Amniotic epithelial cell (primary cell): ENCODE measurements at places on chromosomes 2 and 18.

- DNase-seq: no peak
These were observed 112.3 kb upstream of the SETBP1 start for GRCh38 chr18:44568342-44568741.

DNA sequence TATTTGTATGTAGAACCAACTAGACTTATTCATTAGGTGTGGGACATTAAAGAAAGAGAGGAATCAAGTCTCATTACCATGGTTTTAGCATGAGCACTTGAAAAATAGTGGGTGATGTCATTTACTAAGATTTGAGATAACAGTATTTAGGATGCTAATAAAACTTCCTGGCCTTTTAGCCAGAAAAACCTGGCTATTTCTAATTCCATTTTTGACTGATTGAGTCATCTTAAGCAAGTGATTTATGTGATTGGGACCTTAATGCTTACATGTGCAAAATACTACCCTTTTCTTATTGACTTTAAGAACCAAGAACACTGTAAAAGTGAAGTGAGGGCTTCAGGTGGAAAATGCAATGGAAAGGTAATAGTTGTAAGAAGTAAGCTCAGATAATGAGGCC, 196.8 kb upstream of the SESTD1 start:
- DNase-seq: no peak

DNA sequence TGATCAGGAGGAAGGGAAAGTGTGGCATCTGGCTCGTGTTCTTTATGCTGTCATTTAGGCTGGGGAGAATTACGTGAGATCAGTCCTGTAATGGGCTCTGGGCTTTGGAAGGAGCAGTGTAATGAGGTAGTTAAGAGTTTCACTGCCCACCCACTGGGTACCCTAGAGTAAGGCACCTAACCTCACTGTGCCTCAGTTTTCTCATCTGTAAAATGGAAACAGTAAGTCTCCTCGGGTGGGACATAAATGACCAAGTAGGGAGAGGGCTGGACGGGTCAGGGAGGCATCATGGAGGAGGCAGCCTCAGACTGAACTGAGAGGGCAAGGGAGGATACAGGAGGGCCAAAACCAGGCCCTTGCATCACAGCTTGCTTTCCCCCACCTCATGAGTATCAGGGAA, 97.3 kb upstream of the MCFD2 start:
- no peak for DNase-seq

GRCh38 chr18:79785831-79786230, 11.9 kb upstream of the KCNG2 start:
- DNase-seq: no peak

DNA sequence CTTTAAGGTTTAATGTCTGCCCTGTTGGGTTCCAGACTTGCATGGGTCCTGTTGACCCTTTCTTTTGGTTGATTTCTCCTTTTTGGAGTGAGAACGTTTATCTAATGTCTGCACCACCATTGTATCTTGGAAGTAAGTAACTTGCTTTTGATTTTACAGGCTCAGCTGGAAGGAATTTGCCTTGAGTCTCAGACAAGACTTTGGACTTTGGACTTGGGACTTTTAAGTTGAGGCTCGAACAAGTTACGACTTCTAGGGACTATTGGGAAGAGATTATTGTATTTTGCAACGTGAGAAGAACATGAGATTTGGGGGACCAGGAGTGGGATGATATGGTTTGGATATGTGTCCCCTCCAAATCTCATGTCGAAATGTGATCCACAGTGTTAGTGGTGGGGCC, 267.7 kb downstream of the GLI2 start:
- DNase-seq: no peak

DNA sequence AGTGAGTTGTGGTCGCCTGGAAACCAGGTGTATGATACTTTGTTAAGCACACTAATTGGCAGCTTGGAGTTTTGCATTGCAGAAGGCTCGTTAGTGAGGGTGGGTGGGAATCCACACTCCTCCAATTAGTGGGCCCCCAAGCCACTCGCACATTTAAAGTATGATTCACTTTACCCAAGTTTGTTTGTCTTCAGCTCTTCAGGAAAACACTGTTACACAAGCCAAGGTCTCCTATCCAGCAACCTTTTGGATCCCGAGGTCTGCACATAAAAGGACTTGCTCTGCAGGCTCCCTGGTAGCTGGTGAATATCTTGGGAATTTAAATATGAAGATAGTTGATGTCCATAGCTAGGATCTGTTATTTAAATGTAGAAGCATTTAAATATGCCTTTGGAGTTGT, 66.1 kb downstream of the NPAS2 start:
- DNase-seq: no peak

DNA sequence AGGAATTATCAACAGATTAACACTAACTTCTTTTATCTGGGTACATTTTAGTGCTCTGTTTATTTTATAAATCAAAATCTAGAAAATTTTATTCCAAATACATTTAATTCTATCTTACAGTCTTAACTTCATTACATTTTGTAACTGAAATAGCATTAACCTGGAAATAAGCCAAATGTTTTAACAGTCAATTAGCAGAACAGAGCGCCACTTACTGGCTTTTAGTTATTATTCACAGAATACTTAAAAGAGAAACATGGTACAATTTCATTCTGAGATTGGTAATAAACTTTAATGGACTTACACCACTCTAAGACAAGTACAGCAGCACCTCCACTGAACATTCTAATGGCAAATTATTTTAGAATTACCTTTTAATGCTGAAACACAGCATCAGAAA, 38.6 kb downstream of the SS18 start:
- no peak for DNase-seq

- DNase-seq: peak; percentile 62
These were observed 6.9 kb downstream of the CENPA start for GRCh38 chr2:26792720-26793119.

DNA sequence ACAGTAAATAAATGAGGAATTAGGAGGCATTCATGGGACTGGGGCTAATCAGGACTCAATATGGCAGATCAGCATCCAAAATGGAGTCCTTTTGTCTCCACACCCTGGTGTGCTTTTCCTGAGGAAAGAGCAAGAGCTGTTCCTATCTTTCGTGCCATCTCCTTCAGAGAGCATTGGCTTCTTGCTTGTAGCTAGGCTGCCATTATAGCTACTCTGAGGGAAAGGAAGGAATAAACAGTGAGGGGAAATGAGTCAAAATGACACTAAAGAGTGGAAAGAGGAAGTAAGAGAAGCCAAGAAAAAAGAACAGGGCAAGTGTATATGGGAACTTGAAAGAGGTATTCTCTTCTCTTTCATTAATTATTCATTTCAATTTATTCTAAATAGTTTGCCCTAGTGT, 8.4 kb upstream of the NMI start:
- no peak for DNase-seq

- no peak for DNase-seq
These were observed 901 bp downstream of the SPOPL start for GRCh38 chr2:138502255-138503086.

DNA sequence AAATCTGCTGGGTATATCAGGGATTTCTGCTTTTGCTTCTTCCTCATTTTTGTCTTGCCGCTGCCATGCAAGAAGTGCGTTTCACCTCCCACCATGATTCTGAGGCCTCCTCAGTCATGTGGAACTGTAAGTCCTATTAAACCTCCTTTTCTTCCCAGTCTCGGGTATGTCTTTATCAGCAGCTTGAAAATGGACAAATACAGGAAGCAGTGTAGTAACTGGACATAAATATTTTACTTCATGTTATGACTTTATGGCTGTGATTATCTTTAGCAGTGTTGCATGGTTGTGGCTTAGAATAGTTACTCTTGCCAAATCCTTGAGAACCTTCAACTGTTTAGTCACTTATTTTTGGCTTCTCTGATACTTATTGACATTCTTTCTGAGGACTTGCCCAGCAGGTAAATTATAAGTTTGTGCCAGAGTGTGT, 66.2 kb upstream of the DLX2 start:
- peak; percentile 82 for DNase-seq

GRCh38 chr18:3874125-3874524, 424.2 kb downstream of the TGIF1 start:
- no peak for DNase-seq

DNA sequence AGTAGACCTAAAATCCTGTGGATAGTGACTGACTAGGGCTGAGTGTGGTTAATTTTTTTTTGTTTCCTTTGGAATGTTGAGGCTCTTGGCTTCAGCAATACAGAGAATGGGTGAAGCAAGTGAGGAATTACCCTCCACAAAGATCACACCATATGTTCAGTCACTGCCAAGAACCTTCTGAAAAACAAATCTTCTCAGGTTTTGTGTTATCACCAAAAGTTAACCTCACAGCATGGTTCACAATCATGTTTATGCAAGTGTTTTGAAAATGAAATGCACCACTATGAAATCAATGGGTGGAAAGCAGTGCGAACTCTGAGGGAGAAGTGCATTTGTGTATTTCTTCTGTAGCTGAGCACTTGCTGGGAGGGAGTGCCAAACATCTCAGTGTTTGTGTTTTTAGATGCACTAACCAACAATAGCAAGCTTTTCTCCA, 44.4 kb downstream of the SPATS2L start:
- peak; percentile 78 for DNase-seq

DNA sequence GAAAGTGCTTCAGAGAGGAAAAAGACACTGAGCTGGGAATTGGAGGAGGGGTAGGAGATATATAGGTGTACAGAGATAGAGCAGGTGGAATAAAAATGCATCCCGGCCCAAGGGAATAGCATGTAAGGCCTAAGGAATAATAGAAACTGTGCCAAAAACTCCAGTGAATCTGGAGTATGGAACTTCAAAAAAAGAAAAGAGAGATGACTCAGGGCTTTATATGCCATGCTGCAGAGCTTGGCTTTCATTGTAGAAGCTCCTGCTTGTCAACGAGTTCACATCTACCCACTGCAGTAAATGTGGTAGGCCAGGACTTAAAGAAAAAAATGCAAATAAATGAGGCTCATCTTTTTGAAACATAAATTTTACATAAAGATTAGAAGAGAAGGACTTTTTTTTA, 131.8 kb downstream of the MREG start:
- no peak for DNase-seq

GRCh38 chr18:70386582-70386981, 97.7 kb downstream of the SOCS6 start:
- DNase-seq: no peak

DNA sequence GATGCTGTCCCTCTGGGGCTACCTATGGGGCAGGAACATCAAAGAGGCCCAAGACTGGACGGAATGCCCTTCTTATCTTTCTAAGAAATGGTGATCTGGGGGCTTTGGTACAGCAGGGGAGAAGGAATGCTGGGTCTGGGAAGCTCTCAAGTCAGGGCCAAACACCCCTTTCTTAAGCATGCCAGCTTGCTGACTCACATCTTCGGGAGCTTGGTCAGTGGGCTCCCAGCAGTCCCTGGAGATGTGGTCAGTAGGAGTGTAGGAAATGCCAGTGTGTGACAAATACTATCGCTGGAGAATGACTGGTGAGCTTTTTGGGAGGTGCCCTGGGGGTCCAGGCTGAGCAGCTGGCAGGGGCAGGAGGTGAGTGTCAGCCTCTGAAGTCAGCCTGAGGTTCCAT, 105.0 kb upstream of the CDC42EP3 start:
- DNase-seq: peak; percentile 94

DNA sequence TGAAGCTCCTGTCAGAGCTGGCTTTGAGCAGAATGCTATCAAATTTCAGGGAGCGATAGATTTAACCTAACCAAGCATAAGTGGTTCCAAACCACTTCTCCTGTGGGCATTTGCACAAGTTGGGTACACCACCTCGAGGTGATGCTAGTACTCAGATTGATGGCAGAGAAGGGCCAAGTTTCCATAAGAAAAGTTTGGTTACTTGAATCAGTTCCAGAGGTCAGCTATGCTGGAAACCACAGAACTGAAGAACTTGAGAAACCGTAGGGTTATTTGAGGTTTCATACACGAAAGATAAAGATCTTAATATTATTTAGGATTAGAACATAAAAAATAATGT, 238.2 kb upstream of the SOX11 start:
- no peak for DNase-seq

DNA sequence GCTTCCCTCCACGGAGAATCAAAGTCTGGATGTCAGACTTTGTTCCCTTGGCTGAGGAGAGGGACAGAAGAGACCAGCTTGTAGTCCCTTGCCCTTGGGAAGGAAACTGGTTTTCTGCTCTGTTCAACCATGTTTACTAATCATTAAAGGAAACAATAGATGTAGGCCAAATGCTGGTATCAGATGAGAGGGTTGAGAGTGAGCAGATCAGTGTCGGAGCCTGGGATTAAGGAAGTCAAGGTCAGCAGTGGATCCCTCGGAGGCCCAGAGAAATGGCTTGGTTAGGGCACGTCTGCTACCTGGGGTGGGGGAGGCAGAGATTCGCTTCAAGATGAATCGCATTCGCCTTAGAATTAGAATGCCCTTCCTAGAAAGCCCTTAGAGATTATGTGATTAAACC, 109.1 kb downstream of the MYCN start:
- DNase-seq: no peak

GRCh38 chr2:75261923-75262322, 62.6 kb upstream of the TACR1 start:
- no peak for DNase-seq

- DNase-seq: no peak
These were observed 848 bp downstream of the VRK2 start for GRCh38 chr2:58047373-58047935.

GRCh38 chr18:22422909-22423548, 5.3 kb upstream of the CTAGE1 start:
- no peak for DNase-seq

DNA sequence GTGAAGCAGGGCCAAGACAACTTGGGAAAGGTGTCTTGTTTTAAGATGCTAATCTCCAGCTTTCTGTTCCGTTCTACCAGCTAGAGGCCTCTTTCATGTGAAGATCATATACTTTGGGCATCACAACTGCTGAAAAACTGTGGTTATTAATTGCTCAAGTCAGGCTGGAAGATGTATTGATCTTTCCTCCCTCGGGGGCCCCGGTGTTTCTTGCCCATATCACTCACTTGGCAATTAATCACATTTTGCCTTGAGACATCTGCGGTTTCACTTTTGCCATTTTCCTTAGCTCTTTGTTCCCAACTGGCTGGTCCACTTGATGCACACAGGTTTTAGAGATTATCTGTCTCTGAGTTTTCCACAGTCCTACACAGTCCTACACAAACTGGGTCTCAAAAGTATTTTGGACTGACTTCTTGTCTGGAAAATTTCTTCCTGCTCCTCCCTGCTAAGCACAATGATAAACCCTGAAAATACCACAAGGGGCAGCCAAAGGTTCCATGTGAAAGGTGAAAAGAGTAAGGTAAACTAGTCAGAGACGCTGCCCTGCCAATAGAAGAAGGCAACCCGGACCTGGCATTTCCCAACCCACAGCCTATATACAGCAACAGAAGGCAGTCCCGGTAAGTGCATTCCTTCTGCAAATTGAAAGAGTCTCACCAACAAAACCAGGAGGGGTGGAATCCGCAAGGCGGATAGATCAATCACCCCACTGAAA, 181.0 kb downstream of the AFF3 start:
- no peak for DNase-seq

DNA sequence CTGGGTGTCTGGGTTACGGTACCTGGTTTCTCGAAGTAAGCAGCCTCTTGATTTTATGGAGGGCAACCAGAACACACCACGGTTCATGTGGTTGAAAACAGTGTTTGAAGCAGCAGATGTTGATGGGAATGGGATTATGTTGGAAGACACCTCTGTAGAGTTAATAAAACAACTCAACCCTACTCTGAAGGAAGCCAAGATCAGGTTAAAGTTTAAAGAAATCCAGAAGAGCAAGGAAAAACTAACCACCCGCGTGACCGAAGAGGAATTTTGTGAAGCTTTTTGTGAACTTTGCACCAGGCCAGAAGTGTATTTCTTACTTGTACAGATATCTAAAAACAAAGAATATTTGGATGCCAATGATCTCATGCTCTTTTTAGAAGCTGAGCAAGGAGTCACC, 279.8 kb downstream of the PLCL1 start:
- no peak for DNase-seq
